Type B pancreatic cell (in vitro differentiated cells): ENCODE measurements at places on chromosomes 6 and 20. TPM values are rescaled to one million over a fixed set of nuclear protein-coding genes. Genes with fewer than 3 reads are reported as not detected.

Gene IBTK
- total RNA-seq, result 30.6 and 43.1 TPM in 2 replicates

Gene ZSCAN16
- total RNA-seq, result 8.9 and 12.1 TPM in 2 replicates

Gene MDFI
- total RNA-seq, result 53.9 and 94.5 TPM in 2 replicates

Gene CRIP3
- total RNA-seq, result 1.1 and 2.9 TPM in 2 replicates

Gene DPPA5
- not detected in 2 replicates for total RNA-seq

Gene TXLNB
- total RNA-seq, result 0.22 TPM in 1 of 2 replicates, not detected in the other

Gene OR2H2
- total RNA-seq, result not detected in 2 replicates

Gene PRICKLE4
- 2.1 and 2.8 TPM in 2 replicates for total RNA-seq

Gene EYA4
- 2.3 and 29.7 TPM in 2 replicates for total RNA-seq

Gene DUSP15
- 3.0 and 9.1 TPM in 2 replicates for total RNA-seq

Gene FUT9
- total RNA-seq, result 1.4 and 4.9 TPM in 2 replicates

Gene SIGLEC1
- total RNA-seq, result not detected in 2 replicates

Gene OLIG3
- total RNA-seq, result 1.2 and 3.4 TPM in 2 replicates

Gene FHL5
- total RNA-seq, result 0.14 and 0.41 TPM in 2 replicates

Gene MRS2
- total RNA-seq, result 32.1 and 43.2 TPM in 2 replicates

Gene DDAH2
- total RNA-seq, result 101 and 138 TPM in 2 replicates
